Upper lobe of left lung (tissue), 6 donors: ENCODE measurements at places on chromosomes 3 and 15.

GRCh38 chr3:61005591-61005990 is 245.7 kb downstream of the FHIT start:
- no peaks in the 10 kb centered on the region for H3K4me1 ChIP-seq
- H3K27ac ChIP-seq = no peak overlapping the region
- H3K27me3 ChIP-seq = no peaks in the 10 kb centered on the region

GRCh38 chr15:30675126-30675525 is 49.2 kb downstream of the ARHGAP11B start:
- H3K36me3 ChIP-seq = no peaks in the 10 kb centered on the region
- no peak overlapping the region for H3K27ac ChIP-seq
- no peaks in the 10 kb centered on the region for H3K4me1 ChIP-seq
- no peak for DNase-seq

DNA sequence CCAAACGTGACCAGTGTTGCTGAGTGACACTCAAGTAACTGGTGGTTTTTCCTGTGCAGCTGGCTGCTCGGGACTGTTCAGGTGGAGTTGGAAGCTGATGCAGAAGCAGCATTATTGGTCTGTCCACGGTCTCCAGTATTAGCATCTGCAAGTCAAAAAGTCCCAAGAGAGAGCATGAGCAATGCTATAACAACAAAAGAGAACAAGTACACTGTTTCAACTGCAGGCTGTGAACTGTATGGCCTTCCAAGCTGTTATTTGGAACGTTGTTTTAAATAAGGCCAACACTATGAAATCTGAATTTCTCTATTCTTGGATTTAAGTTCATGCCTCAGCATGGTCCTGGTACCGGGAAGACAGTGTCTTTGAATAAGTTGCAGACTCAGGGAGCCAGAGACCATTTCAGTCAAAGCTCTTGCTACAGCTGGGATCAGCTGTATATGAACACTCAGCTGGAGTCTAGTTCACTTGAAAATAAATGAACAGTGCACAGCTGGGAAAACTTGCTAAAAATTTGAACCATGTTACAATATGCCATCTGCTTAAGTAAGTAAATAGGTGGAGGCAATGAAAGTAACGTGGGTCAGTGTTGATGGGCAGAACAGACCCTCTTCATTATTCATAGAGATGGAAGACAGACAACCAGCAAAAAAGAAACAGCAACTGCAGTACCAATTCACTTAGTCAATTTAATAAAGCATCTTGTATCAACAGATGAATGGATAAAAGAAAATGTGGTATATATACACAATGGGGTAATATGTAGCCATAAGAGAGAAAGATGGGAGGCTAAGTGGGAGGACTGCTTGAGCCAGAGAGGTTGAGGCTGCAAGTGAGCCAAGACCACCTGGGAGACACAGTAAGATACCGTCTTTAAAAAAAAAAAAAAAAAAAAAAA is 45.1 kb downstream of the NR1I2 start:
- no peaks in the 10 kb centered on the region for H3K4me1 ChIP-seq
- DNase-seq = no peak
- H3K4me3 ChIP-seq = no peak overlapping the region
- no peak overlapping the region for H3K27ac ChIP-seq
- H3K27me3 ChIP-seq = no peaks in the 10 kb centered on the region

- H3K4me3 ChIP-seq = no peak overlapping the region
- no peaks in the 10 kb centered on the region for H3K27me3 ChIP-seq
- H3K36me3 ChIP-seq = no peaks in the 10 kb centered on the region
- no peak for DNase-seq
- no peak overlapping the region for H3K27ac ChIP-seq
Observed at GRCh38 chr3:31137718-31138465, 243.4 kb upstream of the GADL1 start.

GRCh38 chr15:90046911-90047392 is 45.8 kb downstream of the ZNF710 start:
- no peak overlapping the region for H3K4me3 ChIP-seq
- no peaks in the 10 kb centered on the region for H3K27me3 ChIP-seq
- peaks cover 45% of the 10 kb centered on the region for H3K4me1 ChIP-seq
- H3K36me3 ChIP-seq = no peaks in the 10 kb centered on the region
- no peak for DNase-seq
